Stimulated activated CD4-positive, alpha-beta T cell treated with anti-CD3 and anti-CD28 coated beads, Interleukin-1b, Interleukin-23, amount 100 ng/mL, for 1 hour (primary cell): ENCODE measurements at places on chromosomes 12 and 14.

DNA sequence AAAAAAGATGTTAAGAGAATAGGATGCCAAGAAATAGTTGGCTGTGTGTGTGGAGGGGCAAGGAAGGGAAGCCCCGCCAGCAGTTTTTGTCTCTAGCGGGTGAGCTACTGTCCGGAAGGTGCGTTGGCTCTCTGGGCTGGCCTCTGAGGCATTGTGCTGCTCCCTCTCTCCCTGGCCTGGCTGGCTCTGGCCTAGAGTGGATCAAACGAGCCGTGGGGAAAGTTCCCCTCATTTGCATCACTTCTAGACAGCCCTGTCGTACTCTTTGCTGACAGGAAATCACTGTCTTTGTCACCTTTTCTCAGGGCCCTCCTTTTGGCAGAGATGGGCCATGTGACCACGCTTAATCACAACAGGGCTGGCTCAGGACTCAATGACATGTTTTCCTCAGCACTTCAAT is 236.1 kb upstream of the NPAS3 start:
- no peak for DNase-seq

DNA sequence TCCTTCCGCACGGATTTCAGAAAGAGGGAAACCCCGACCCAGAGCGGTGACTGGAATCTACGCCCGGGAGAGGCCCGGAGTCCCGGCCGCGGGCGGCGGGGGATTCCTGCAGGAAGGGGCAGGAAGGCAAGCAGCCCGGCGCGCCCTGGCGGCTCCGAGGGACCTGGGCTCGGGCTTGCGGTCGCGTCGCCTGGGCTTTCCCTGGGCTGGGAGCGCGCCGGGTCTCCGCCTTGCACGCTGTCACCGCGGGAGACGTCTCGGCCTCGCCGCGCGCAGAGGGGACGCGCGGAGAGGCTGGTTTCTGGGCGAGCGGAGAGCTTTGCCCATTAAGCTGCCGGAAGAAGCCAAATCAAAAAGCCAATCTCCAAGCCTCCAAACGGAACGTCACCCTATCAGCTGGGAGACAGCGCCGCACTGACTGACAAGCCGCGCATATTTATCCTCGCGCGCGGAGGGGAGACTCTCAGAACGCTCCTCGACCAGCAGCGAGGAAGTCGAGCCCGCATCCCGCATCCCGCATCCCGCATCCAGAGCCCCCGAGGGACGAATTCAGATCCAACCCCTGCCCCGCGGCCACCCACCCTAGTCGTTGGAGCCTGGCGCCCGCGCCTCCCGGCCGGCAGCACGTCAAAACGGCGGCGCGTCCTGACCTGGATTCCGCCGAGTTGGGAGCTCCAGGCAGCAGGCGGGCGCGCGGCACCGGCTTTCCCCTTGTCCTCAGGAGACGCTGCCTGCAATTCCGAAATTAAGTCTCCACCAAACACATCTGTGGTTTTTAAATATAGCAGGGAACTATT is at the start of gene SLC8A3:
SLC8A3 (minus strand) TSS at position 293 of the 797 bp plus-strand sequence. CDS start 20,529 bp downstream, outside the sequence.
- no peak for DNase-seq

DNA sequence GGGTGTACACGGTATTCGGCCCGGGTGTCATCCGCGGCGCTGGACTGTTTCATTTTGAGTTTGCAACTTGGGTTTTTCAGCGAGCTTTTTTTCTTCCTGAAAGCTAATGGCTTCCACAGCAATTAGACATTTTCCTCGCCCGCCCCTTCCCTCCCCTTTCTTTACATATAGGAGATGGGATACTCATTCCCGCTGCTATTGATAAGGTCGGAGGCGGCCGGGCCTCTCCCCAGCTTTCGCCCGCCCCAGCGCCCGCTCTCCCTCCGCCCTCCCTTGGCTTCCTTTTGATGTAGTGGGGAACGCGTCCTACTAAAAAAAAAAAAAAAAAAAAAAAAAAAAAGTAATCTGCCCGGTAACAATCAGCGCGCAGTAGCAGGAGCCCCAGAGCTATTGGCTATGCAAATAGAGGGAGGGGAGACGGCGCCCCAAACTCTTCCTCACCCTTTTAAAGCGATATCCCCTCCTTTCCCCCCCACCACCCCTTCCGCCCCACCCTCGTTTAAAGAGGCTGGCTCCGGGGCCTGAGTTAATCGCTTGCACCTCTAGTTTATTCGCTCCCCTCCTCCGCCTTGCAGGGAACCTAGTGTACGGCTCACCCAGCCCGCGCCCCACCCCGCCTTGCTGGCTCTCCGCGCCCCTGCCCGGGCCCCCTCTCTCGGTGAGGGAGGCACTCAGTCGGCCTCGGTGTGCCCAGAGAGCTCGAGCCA is 1.7 kb upstream of the CCND2 start:
- peak; percentile 74 for DNase-seq

DNA sequence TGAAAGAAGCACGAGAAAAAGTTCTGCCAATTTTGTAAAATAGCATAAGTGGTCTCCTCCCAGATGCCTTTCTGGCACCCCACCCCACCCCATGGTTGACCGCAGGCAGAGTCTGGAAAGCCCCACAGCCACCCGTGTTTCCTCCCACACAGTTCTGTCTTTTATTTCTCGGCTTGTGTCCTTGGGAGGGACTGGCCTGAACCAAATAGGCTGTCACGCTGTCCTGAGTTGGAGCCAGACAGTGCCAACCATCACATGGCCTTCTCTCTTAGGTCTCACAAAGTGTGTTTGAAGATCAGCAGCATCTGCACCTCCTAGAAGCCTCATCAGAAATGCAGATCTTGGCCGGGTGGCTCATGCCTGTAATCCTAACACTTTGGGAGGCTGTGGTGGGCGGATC is 10.2 kb upstream of the LTA4H start:
- DNase-seq: no peak

- DNase-seq: no peak
Observed at GRCh38 chr12:64713376-64713775, 45.8 kb downstream of the GNS start.

GRCh38 chr12:68932128-68932960 is 627 bp downstream of the CPM start:
- DNase-seq: peak; percentile 1

DNA sequence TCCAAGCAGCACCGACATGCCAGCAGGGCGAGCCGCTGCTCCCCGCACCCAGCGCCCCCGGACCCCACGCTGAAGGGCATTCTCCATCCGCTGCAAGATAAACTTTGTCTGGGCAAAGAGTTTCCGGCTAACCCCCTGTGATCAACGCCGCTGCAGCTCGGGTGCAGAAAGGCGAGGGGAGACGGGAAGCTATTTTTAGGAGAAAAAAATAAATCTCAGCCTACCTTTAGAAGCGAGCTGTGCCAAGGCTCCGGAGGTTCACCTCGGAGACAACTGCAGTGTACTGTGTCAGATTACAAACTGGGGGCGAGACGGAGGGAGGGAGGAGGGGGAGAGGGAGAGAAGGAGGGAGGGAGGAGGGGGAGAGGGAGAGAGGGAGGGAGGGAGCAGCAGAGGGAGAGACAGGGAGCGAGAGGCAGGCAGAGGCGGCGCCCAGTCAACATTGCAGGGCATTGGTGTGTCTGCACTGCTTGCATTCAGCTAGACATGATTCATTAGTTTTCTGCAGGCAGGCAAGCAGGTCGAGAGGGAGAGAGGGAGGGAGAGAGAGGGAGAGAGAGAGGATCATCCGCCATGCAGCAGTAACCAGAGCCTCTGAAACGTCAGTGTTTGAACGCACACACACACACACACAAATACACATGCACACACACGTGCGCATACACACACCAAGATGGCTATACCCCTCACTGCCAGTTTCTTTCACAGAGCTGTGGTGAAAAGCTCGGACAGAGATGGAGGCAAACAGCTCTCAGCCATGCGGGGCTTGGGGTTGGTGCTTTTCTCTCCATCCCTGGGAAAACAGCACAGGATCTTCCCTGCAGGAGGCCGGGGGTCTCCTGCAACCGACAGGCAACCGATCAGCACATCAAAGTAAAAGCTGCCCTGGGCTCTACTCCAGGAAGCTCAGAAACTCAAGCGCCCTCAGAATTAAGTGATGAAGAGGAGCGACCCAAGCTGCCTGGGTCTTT is at the start of gene RIMBP2:
RIMBP2 (minus strand) TSS at position 302 of the 971 bp plus-strand sequence. CDS start 237,286 bp downstream, outside the sequence.
- no peak for DNase-seq

- DNase-seq: no peak
Observed at GRCh38 chr12:108364879-108365278, 25.8 kb upstream of the CMKLR1 start.

GRCh38 chr12:51672334-51672733 is 81.3 kb downstream of the SCN8A start:
- DNase-seq: no peak

- DNase-seq: no peak
Observed at GRCh38 chr14:26261368-26262122, 336.3 kb downstream of the NOVA1 start.

GRCh38 chr14:22106700-22107697 is 433.4 kb upstream of the OR4E1 start:
- no peak for DNase-seq

- DNase-seq: no peak
Observed at GRCh38 chr12:132286912-132287311, 42.5 kb downstream of the GALNT9 start.

DNA sequence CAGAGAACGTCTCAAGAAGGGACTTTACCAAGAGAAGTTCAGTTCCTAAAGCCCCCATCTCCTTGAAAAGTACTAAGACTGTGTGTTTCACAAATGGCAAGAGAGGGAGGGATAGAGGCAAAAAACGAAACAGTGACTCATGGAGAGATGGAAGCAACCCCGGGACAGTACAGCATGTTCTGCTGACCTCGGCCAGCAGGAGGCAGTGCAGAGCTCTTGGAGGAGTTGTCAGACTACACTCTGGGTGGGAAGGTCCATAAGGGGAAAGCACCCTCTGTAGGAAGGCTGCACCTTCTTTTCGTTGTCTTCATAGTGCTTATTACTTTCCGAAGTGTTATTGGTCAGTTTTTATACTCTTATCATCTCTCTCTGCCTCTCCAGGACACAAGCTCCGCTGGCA is 525.2 kb upstream of the CCDC196 start:
- DNase-seq: no peak

- DNase-seq: no peak
Observed at GRCh38 chr14:51774209-51774608, 86.2 kb upstream of the GNG2 start.

DNA sequence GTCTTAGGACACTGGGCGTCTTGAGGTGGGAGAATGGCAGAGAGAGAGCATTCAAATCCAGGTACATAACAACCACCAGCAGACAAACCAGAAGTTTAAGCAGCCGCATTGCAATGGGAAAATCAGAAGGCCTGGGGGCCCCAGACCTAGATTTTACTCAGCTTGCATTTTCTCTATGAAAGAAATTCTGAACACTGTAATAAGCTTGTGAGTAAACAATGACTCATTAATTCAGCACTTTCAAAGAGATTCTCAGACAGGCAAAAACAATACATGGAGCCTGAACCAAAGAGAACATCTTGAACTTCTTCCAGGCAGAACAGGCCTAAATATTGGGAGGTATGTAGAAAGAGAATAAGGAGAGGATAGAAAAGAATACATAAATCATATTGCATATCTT is 69.8 kb upstream of the IFNG-AS1 start:
- DNase-seq: no peak
